Right lobe of liver (tissue), 6 donors: ENCODE measurements at places on chromosomes 13 and 19. TPM values are rescaled to one million over a fixed set of nuclear protein-coding genes. Genes with fewer than 3 reads are reported as not detected.

GRCh38 chr19:6719540-6719861 lies 949 bp downstream of the C3 start:
- H3K4me1 ChIP-seq, result peaks cover 12% of the 10 kb centered on the region
- no peak for DNase-seq
- H3K27ac ChIP-seq, result peak overlapping the region; percentile 86
- no peaks in the 10 kb centered on the region for H3K27me3 ChIP-seq
- H3K4me3 ChIP-seq, result peak overlapping the region; percentile 78

GRCh38 chr19:54792814-54793213 lies 10.6 kb upstream of the KIR2DL4 start:
- no peaks in the 10 kb centered on the region for H3K27me3 ChIP-seq
- no peak overlapping the region for H3K27ac ChIP-seq
- no peak for DNase-seq

GRCh38 chr19:39679791-39680168 lies 24.1 kb downstream of the LGALS16 start:
- H3K27me3 ChIP-seq, result no peaks in the 10 kb centered on the region
- H3K4me3 ChIP-seq, result no peak overlapping the region
- no peak for DNase-seq

DNA sequence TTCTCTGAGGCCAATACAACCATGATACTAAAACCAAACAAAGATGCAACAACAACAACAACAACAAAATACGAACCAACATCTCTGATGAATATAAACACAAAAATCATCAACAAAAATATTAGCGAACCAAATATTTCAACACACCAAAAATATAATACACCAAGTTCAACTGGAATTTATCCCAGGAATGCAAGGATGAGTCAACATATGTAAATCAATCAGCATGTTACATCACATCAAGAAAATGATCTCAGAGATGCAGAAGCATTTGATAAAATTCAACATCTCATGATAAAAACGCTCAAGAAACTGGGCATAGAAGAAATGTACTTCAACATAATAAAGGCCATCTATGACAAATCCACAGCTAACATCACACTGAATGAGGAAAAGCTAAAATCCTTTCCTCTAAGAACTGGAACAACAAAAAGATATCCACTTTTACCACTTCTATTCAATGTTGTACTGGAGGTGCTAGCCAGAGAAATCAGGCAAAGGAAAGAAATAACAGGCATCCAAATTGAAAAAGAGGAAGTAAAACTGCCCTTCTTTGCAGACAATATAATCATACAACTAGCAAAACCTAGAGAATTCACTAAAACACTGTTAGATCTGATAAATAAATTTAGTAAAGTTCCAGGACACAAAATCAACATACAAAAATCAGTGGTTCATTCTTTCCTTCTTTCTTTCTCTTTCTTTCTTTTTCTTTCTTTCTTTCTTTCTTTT lies 2448.7 kb upstream of the PCDH20 start:
- no peak overlapping the region for H3K27ac ChIP-seq
- DNase-seq, result no peak
- H3K4me1 ChIP-seq, result no peaks in the 10 kb centered on the region
- H3K4me3 ChIP-seq, result no peak overlapping the region

- H3K27ac ChIP-seq, result no peak overlapping the region
- H3K4me3 ChIP-seq, result no peak overlapping the region
- no peak for DNase-seq
Measured at GRCh38 chr13:52929846-52930245, 81.4 kb upstream of the PCDH8 start.

GRCh38 chr19:58558066-58558622 lies at the start of gene UBE2M:
Gene UBE2M, minus strand, starts transcription at chr19:58558611. Its CDS starts 230 bp downstream, at chr19:58558381.
- no peaks in the 10 kb centered on the region for H3K27me3 ChIP-seq
- H3K36me3 ChIP-seq, result no peaks in the 10 kb centered on the region
- peak; percentile 82 for DNase-seq
- H3K27ac ChIP-seq, result peak within 1 kb of the TSS; percentile 100
- H3K4me3 ChIP-seq, result peak within 1 kb of the TSS; percentile 72

DNA sequence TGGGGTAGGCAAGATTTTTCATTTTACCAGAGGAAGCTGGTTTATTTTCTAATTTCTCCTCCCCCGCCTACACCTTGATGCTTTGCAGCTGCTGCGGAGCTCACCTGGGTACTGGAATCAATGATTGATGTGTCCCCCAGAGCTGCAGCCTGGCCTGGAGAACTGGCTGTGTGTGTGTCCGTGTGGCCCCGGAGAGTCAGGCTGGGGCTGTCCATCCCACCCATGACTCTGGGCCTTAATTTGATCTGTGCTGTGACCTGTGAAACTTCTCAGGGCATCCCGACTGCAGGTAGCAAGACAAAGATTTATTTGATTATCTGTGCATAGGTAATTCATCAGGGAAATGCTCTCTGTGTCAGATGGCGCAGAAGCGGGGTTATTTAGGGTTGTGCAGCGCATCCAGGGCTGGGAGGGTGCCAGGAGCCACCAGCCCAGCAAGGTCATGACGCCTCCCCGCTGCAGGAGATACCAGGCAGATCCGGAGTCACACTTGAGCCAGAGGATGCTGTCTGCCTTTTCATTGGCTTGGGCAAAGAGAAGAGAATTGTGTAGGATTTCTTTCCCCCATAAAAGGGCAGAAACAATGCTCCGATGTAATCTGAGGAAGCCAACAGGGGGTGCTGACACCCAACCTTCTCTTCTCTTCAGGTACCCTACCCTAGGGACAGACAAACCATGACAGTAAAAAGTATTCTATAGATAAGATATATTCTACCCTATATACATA lies 346.6 kb downstream of the TSHZ3 start:
- no peak overlapping the region for H3K27ac ChIP-seq
- H3K36me3 ChIP-seq, result no peaks in the 10 kb centered on the region
- no peaks in the 10 kb centered on the region for H3K4me1 ChIP-seq
- no peak overlapping the region for H3K4me3 ChIP-seq
- no peaks in the 10 kb centered on the region for H3K27me3 ChIP-seq

- H3K4me3 ChIP-seq, result no peak overlapping the region
- no peak overlapping the region for H3K27ac ChIP-seq
- no peaks in the 10 kb centered on the region for H3K4me1 ChIP-seq
- H3K27me3 ChIP-seq, result no peaks in the 10 kb centered on the region
Measured at GRCh38 chr19:17324357-17325114, 10.1 kb downstream of the ANO8 start.

- no peaks in the 10 kb centered on the region for H3K4me1 ChIP-seq
- no peak overlapping the region for H3K4me3 ChIP-seq
- H3K36me3 ChIP-seq, result peaks cover 55% of the 10 kb centered on the region
- H3K27ac ChIP-seq, result no peak overlapping the region
- no peaks in the 10 kb centered on the region for H3K27me3 ChIP-seq
Measured at GRCh38 chr13:25329706-25330105, 28.3 kb downstream of the NUP58 start.

DNA sequence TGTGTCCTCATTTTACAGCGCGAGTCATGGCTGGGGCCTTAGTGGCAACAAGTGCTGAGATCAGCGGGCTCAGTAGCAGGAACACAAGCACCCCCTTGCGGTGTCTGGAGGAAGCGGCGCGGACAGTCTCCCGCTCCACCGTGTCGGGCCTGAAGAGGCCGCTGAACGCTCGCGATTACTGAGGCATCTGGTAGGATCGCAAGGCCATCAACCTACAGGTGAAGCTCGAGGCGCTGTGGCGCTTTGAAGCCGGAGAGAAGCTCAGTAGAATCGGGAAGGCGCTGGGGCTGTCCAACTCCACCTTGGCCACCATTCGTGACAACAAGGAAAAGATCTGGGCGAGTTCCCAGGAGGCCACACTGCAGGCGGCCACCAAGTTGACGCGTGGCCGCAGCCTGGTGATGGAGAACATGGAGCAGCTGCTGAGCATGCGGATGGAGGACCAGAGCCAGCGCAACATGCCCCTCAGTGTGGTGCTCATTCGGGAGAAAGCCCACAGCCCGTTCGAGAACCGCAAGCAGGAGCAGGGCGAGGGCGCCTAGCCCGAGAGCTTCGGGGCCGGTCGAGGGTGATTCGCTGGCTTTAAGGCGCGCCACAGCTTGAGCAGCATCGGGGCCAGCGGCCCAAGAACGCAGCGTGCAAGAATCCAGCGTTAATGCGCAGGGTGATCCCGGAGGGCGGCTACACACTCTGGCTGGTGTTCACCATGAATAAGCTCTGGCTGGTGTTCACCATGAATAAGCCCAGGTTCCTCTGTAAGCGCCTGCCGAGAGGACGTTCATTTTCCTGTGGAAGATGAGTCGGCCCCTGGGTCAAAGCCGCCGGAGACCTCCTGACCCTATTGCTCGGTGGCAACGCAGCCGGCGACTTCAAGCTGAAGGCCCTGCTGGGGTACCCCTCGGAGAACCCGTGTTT lies 8.3 kb upstream of the MZF1 start:
- H3K27ac ChIP-seq, result no peak overlapping the region
- H3K36me3 ChIP-seq, result no peaks in the 10 kb centered on the region
- H3K4me1 ChIP-seq, result no peaks in the 10 kb centered on the region
- peak; percentile 79 for DNase-seq

GRCh38 chr19:4984438-4984990 lies 15.6 kb downstream of the KDM4B start:
- DNase-seq, result no peak
- no peaks in the 10 kb centered on the region for H3K4me1 ChIP-seq
- no peaks in the 10 kb centered on the region for H3K36me3 ChIP-seq
- H3K4me3 ChIP-seq, result no peak overlapping the region

DNA sequence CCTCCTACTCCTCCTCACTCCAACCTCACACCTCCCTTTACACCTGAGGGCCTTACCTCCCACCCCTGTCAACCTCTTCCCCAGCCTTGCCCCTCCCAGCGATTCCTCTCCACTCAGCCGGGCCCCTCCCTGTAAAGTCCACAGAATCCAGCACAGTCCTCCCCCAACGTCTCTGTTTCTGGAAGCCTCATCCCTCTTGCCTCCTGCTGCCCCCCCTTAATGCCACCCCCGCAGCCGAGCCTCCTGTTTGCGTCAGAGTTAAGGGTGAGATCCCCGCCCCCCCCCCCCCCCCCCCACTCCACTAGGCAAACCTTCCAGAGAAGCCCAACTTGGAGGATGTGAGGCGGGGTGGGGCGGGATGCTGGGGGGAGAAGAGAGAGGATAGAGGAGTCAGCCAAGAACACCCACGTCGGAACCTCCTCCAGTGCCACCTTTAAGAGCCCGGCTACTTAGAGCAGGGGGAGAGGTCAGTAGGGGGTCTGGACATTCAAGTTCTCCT lies 2.1 kb downstream of the UNC13A start:
- no peaks in the 10 kb centered on the region for H3K4me1 ChIP-seq
- H3K27ac ChIP-seq, result no peak overlapping the region
- no peak overlapping the region for H3K4me3 ChIP-seq
- no peaks in the 10 kb centered on the region for H3K27me3 ChIP-seq
- no peak for DNase-seq

DNA sequence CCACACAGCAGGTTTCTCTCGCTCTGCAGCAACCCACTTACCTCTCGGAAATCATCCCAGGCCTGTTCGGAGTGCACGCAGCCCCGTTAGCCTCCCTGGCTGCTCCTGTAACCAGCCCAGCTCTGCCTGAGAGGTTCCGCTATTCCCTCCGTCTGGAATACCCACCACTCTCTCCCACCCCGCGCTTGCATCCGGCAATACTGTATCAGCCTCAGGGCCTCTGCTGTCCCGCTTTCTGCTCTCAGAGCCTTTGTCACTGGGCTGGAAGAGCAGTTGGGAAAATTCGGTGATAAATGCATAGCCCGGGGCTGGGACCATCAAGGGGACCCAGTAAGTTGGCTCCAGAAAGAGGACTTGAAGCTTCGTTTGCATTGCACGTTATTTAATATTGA lies 759 bp upstream of the TLE6 start:
- H3K4me1 ChIP-seq, result peaks cover 30% of the 10 kb centered on the region
- H3K4me3 ChIP-seq, result peak overlapping the region; percentile 27
- no peak for DNase-seq

- no peaks in the 10 kb centered on the region for H3K4me1 ChIP-seq
- no peak for DNase-seq
- no peaks in the 10 kb centered on the region for H3K27me3 ChIP-seq
- no peak overlapping the region for H3K27ac ChIP-seq
Measured at GRCh38 chr13:109990296-109990695, 203.9 kb upstream of the IRS2 start.

- no peaks in the 10 kb centered on the region for H3K4me1 ChIP-seq
- no peaks in the 10 kb centered on the region for H3K36me3 ChIP-seq
- peak within 1 kb of the TSS; percentile 31 for H3K4me3 ChIP-seq
- no peaks in the 10 kb centered on the region for H3K27me3 ChIP-seq
- DNase-seq, result no peak
Measured at GRCh38 chr19:42313096-42313839, at the start of gene TMEM145. Gene TMEM145, plus strand, starts transcription at chr19:42313309. Its CDS starts 68 bp downstream, at chr19:42313377.

- no peaks in the 10 kb centered on the region for H3K4me1 ChIP-seq
- no peak overlapping the region for H3K4me3 ChIP-seq
- no peak overlapping the region for H3K27ac ChIP-seq
- no peaks in the 10 kb centered on the region for H3K27me3 ChIP-seq
Measured at GRCh38 chr13:30907121-30907861, 1.2 kb downstream of the MEDAG start.

GRCh38 chr19:1852581-1853128 lies 4.4 kb upstream of the REXO1 start:
- no peaks in the 10 kb centered on the region for H3K4me1 ChIP-seq
- H3K4me3 ChIP-seq, result no peak overlapping the region
- H3K27ac ChIP-seq, result no peak overlapping the region
- H3K36me3 ChIP-seq, result no peaks in the 10 kb centered on the region

- H3K4me1 ChIP-seq, result no peaks in the 10 kb centered on the region
- H3K27me3 ChIP-seq, result no peaks in the 10 kb centered on the region
- H3K4me3 ChIP-seq, result no peak overlapping the region
- no peak overlapping the region for H3K27ac ChIP-seq
Measured at GRCh38 chr19:5042556-5042955, 73.6 kb downstream of the KDM4B start.

DNA sequence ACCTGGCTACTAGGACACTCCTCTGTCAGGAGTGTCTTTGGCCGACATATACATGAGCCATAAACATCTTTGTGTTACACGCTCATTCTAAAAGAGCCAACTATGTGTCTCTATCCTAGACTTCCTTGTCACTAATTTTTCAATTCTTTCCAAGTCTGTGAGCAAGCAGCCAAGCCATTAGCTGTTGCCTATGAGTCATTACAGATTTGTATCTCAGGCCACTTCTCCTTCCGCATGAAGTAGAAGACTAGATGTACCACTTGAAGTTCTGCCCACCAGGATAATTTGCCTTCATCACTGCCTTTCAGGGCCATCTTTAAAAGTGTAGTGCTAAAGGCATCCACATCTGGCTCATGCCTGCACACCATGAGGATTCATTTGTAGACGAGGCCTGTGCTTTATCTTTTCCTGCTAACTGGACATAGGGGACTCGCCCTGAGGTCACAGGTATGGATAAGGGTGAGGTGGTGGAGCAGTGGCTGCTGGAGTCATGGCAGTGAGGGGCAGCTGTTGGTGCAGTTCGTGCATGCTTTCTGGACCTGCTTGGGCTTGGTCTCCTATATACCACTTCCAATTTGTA lies 126.1 kb upstream of the KL start:
- no peak overlapping the region for H3K4me3 ChIP-seq
- H3K36me3 ChIP-seq, result no peaks in the 10 kb centered on the region
- no peak overlapping the region for H3K27ac ChIP-seq
- no peaks in the 10 kb centered on the region for H3K27me3 ChIP-seq
- DNase-seq, result no peak
- H3K4me1 ChIP-seq, result no peaks in the 10 kb centered on the region

GRCh38 chr13:98896868-98897144 lies 81.1 kb downstream of the DOCK9 start:
- H3K4me3 ChIP-seq, result no peak overlapping the region
- H3K4me1 ChIP-seq, result no peaks in the 10 kb centered on the region
- no peaks in the 10 kb centered on the region for H3K36me3 ChIP-seq
- no peak overlapping the region for H3K27ac ChIP-seq
- no peaks in the 10 kb centered on the region for H3K27me3 ChIP-seq
- DNase-seq, result no peak

The CABP5 gene
- total RNA-seq, result not detected

The DDX49 gene
- 37.9 TPM for total RNA-seq

The GFY gene
- total RNA-seq, result not detected

The MISP gene
- total RNA-seq, result 0.09 TPM

The SYNGR4 gene
- total RNA-seq, result not detected

The CDC34 gene
- 45.4 TPM for total RNA-seq

The TBCB gene
- total RNA-seq, result 35.4 TPM

The ZNF723 gene
- total RNA-seq, result not detected
